CD8-positive, alpha-beta T cell (primary cell): ENCODE measurements at places on chromosomes 7 and 10. TPM values are rescaled to one million over a fixed set of nuclear protein-coding genes. Genes with fewer than 3 reads are reported as not detected.

Gene WNT2
- total RNA-seq = not detected

Gene NKX6-2
- not detected for total RNA-seq

Gene CCT6A
- total RNA-seq = 40.9 TPM

Gene SGPL1
- total RNA-seq = 15.5 TPM

Gene CPEB3
- 1.1 TPM for total RNA-seq

Gene SEMA3E
- not detected for total RNA-seq

Gene ZNF800
- 82.5 TPM for total RNA-seq

Gene CCL26
- not detected for total RNA-seq

DNA sequence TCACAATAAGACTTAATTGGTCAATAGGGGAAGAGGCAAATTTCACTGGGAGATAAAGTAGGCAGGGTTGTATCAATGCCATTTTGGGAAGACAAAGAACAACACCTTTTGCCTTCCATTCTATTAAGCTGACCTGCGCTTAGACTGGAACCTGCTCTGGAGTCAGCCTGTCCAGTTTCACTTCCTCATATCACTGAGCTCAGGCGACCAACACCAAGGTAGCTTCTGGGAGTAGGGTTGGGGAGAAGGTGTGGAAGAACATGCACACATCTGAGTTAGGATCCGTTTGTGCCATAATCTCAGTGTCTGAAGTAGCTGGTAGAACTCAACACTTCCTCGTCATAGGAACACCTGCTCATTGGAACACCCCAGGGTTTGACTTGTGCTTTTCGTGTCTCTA is 527.4 kb upstream of the IGFBP3 start:
- no peak for DNase-seq

DNA sequence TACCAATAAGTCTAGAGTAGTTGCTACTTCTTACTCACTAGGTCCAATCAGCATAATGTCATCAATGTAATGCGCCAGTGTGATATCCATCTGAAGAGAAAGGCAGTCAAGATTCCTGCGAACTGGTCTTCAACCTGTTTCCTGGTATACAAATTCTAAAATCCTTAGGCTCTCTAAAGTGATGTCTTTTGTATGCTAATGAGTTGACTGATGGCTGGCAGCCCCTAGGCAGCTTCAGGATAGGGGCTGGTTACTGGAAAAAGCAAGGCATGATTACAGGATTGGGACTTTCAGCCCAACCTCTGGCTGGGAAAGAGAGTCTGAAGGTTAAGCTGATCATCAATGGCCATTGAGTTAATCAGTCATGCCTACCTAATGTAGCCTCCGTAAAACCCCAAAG is 250.2 kb upstream of the PTER start:
- DNase-seq = no peak

GRCh38 chr7:50185951-50186682 is 93.1 kb upstream of the ZPBP start:
- DNase-seq = no peak

DNA sequence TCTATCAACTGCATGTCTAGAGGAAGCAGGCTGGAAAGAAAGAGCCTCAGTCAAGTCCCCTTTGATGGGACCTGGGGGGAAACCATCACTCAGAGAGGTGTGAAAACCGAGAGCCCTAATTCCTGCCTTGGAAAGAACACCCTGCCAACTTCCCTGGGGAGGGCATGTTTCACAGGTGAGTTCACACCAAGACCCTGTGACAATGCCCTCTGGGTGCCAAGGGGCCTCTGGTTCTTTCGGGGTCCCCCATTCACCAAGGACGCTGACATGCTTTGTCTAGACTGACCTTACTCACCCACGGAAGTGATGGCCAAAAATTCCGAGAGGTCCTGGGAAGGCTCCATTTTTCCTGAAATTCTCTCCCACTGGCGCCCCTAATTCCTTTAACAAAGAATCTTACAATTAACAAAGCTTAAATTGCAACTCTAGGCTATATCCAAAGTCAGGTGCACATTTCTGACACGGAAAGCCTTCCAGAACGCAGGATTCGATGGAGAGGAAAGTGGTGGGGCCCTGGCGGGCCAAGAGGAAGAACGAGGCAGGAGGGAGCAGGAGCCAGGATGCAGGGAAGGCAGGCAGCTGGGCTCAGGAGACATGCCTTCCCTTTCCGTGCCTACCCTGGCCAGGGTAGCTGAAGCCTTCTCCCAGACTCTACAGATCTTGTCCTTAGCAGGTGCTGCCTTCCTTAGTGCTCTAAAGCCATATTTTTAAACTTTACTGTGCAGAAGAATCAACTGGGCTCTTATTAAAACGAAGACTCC is 23.7 kb downstream of the VSTM4 start:
- DNase-seq = peak; percentile 4

GRCh38 chr7:2477447-2478398 is 1.5 kb upstream of the GRIFIN start:
- DNase-seq = peak; percentile 56

- DNase-seq = no peak
Measured at GRCh38 chr7:76165973-76166403, 35.7 kb upstream of the SRRM3 start.

- no peak for DNase-seq
Measured at GRCh38 chr7:38524786-38525185, 106.4 kb downstream of the AMPH start.

GRCh38 chr7:151251689-151252560 is 3.4 kb upstream of the SMARCD3 start:
- DNase-seq = no peak

- DNase-seq = no peak
Measured at GRCh38 chr7:127973832-127974231, 57.4 kb downstream of the LRRC4 start.

GRCh38 chr10:89301721-89302445 is at the start of gene IFIT2:
Gene IFIT2 (plus strand): TSS chr10:89302046. CDS start chr10:89302124, 78 bp downstream.
- peak; percentile 69 for DNase-seq

DNA sequence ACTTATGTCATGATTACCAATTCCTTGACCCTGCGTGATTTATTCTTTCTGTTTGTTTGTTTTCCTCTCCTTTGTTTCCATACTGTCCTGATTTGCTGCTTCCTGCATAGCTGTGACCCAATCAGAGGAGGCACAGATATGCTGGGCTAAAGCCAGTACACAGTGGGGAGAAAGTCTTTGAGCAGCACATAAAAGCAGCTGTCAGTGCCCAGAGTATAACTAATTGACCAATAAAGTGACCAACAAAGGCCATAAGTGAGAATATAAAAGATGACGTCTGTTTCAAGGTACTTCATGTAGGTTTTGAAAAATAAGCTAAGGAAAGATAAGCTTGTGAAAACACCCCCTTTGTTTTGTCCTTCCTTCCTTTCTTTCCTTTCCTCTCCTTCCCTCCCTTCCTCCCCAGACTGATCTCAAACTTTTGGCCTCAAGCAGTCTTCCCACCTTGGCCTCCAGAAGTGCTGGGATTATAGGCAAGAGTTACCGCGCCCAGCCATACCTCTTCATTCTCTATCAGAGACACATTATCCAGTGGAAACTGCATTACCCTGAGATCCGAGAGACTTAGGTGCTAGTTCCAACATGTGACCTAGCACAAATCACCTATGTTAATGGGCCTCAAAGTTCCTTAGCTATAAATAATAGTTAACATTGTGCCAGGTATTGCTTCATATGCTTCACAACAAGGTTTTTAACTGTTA is 17.0 kb downstream of the BCAP29 start:
- DNase-seq = no peak

DNA sequence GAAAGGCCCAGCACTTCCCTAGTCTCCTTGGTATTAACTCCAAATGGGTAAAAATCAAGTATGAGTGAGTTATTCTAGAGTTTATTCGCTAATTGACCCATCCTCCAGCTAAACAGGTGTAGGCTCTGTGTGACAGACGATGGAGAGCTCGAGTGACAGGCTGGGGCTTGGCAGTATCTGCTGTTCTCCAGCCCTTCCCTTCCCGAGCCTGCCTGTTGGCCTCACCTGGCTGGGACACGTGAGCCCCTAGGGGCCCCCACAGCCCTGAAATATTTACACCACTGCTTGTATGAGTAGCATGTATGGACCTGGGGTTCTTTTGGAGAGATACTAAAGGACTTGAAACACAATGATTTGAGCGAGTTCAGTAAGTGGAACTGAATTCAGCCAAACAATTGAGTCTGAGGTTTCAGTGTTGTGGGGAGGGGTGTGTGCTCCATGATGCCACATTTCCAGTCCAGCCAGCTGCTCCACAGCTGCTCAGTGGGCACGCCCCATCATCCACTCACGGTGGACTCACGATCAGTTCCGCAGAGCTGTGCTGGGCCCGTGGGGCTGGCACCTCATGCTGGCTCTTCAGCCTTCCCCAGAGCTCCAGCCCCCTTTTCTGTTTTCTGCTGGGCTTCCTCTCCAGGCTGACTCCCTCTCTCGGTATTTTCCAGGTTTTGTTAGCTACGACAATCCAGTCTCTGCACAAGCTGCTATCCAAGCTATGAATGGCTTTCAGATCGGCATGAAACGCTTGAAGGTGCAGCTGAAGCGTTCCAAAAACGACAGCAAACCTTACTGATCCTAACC is 283.0 kb downstream of the USP6NL start:
- DNase-seq = no peak

GRCh38 chr10:6204341-6205191 is 1.8 kb downstream of the PFKFB3 start:
- no peak for DNase-seq

- DNase-seq = no peak
Measured at GRCh38 chr7:133108023-133108422, 26.1 kb upstream of the CHCHD3 start.

DNA sequence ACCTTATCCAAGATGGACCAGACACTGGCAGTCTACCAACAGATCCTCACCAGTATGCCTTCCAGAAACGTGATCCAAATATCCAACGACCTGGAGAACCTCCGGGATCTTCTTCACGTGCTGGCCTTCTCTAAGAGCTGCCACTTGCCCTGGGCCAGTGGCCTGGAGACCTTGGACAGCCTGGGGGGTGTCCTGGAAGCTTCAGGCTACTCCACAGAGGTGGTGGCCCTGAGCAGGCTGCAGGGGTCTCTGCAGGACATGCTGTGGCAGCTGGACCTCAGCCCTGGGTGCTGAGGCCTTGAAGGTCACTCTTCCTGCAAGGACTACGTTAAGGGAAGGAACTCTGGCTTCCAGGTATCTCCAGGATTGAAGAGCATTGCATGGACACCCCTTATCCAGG is 13.4 kb downstream of the LEP start:
- DNase-seq = no peak

GRCh38 chr10:22774102-22774501 is 59.7 kb upstream of the PIP4K2A start:
- no peak for DNase-seq

DNA sequence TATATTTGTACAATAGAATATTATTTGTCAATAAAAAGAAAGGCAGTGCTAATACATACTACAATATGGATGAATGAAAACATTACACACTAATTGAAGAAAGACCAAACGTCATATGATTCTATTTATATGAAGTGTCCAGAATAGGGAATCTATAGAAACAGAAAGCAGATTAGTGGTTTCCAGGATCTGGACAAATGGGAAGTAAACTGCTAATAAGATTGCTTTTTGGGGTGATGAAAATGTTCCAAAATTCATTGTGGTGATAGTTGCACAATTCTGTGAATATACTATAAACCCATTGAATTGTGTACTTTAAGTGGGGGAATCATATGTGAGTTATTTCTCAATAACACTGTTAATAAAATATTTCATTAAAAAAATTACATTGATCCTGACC is 78.2 kb upstream of the IFRD1 start:
- DNase-seq = no peak

GRCh38 chr10:75238182-75239095 is 2.7 kb upstream of the COMTD1 start:
- DNase-seq = no peak

DNA sequence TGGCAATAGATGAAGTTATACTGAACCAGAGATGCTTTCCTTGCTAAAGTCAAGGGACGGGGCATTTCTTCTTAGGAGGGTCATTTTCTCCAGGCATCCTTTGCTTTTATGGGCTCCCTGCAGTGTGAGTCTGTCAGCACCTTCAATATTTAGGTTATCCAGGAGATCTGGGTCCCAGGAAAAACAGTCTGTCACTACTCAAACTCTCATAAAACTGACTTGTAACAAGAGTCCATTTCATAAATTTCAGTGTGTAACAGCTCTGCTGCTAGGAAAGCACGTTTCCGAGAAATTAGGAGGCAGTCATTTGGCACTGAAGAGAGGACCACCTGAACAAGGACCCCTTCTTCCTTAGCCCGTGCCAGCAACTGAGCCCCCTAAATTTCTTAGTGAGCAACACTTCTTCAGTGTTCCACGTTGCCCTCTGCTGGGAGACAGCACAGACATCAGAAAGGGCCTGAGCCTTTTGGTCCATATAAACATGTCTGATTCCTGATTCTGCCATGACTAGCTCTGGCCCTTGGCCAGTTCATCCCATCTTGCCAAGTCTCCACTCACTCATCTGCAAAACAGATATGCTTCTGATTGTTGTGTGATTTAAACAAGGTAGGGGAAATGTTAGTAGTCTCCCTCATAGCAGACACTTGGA is 7.2 kb downstream of the GCC1 start:
- no peak for DNase-seq

DNA sequence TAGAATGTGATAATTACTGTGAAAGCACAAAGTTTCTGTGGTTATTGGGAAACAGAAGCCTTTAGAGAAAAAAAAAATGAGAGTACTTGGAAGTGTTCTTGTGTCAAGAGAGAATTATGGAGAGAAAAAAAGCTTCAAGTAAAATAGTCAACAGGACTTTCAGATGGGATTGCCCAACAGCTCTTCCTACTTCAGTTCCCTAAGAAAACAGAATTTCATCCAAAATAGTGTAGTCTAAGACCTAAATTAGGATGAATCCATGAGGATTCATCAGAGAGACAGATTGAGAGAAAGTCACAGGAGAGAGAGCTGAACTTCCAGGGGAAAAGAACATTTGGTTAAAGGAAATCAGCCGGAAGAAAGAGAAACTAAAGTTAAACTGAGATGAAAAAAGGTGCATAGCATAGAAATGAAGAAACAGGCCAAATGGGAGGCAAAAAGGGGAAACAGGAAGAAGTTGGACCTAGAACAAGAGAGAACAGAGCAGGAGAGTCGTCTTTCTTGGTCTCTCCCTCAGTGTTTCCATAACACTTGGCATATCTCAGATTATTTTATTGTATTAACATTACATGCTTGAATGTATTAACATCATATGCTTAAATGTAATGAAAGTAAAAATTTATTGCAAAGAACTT is 2.5 kb downstream of the SCIN start:
- DNase-seq = no peak

DNA sequence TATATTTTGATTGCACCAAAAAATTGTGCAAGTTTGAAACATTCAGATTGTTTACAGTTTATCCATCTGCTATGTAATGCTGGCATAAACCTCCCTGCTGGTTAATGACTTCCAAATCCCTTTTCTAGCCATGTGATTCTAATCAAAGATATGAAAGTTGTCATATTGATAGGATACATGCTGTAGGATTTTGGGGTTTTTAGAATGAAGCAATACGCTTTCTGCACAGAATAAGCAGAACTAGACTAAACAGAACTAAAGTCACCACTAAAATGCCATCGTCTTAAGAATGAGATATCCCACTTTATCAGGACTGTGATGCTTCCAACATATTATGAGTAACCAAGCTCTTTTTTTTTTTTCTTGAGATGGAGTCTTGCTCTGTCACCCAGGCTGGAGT is 856 bp downstream of the SSMEM1 start:
- DNase-seq = no peak

DNA sequence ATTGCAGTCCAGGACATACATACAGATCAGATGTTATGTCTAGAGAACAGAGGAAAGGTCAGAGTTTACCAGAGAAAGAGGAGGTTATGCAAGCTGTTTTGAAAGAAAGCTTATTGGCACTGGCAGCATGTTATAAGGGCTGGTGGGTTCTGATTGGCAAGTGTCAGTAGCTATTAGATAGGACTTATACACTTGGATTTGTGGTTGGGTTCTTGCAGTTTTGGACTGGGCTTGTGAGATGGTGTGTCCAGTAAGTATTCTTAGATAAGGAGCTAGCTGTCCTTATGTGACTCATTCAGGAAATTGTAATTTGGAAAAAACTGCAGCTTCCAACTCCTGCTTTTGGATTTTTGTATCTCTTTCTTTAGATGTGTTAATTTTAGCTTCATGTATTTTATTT is 130.7 kb upstream of the NAMPT start:
- no peak for DNase-seq
